NCI-H1417 treated with DMSO at 0.1 percent for 48 hours (cell line): ENCODE measurements at places on chromosomes 6 and 20.

DNA sequence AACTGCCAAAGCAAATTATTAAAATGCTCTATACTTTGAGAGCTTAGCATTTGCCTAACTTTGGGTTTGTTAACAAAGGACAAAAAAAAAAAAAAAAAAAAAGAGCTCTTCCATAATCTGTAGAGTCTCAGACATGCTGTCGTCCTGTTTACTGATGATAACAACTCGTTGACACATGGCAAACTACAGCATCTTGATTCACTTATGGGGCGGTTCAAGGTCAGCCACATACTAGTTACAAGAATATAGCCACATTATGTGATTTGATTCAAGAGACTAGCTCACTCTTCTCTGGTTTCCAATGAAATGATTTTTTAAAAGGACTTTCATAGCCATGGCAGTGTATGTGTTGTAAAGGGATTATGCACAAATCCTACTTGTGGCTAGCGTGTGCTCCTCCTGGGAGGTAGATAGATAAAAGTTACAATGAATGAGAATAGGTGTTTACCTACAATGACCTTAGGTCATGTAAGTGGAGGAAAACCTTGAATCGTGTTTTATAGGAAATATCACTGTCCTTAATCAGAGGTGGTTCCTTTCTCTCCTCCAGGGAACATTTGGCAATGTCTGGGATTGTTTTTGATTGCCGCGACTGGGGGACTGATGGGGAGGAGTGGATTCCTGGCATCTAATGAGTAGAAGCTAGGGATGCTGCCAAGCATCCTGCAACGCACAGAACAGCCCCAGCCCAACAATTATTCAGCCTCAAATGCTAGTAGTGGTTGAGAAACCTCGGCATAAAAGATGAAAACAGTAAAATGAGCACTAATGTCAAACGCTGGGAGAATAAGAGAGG, 969.2 kb upstream of the SLC35B3 start:
- no peak for DNase-seq

GRCh38 chr20:60411813-60412212, 453.6 kb downstream of the CDH26 start:
- no peak for DNase-seq

- no peak for DNase-seq
Observed at GRCh38 chr6:64477391-64477790, 841.8 kb downstream of the PHF3 start.

DNA sequence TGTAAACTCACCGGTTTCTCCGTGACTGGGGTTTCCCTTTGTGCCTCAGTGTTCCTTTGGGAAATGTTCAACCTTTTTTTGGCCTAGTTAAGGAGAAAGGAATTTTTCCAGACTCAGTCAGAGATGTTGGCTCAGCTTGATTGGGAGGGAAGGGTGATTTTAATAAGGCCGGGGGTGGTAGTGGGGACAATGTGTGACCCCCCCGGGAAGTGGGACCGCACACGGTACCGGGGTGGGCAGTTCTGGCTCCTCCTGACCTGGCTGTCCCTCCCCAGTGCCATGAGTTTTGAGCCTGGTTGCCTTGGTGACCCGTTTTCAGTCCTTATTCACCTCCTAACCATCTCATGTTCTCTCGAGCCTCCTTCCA, 132.7 kb downstream of the SNX5 start:
- DNase-seq = no peak

DNA sequence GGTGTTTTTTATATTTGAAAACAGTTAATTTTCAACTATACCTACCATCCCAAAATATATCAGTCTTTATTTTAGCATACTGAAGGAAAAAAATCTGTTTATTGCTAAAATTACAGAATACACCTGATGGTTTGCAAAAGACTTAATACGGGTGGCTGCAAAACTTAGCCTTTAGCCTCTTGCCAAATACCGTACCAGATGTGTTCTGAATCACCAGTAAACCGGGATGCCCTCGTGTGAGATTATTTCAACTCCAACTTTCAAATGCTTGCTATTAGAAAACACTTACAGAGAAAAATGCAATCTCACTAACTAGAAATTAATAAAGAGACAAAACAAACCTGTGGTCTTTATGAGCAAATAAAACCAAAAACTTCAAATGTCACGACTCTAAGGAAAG, 36.0 kb downstream of the REV3L start:
- DNase-seq = no peak

- DNase-seq = no peak
Observed at GRCh38 chr20:24948939-24949679, at the start of gene CST7. Gene CST7 (plus strand): TSS chr20:24949269. CDS start chr20:24949506, 237 bp downstream.

GRCh38 chr6:37324131-37325033, 29.4 kb upstream of the RNF8 start:
- no peak for DNase-seq

GRCh38 chr6:11538052-11538818, 686 bp downstream of the TMEM170B start:
- no peak for DNase-seq

DNA sequence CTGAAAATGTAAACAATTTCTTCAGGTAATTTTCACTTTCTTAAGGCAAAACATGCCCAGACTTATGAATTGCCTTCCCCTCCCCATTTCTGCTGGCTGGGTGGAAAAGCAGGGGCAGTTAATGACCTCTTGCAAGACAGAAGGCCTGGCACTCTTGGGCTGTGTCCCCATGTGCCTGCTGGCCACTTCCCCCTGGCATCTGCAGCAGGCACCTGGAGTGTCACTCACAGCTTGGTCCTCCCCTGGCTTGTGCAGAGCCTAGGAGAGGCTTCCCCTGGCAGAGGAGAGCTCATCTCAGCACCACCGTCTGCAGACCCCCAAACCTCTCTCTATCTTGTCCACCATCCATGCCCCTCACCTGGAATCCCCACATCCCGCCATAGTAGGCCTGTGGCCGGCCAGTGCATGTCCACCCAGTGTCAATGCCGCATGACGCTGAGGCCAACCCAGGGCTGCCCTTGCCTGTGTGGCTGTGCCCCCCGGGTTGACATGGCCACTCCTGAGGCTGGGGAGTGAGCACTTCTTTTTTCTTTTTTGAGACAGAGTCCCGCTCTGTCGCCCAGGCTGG, 83.5 kb upstream of the SLC22A23 start:
- DNase-seq = no peak

DNA sequence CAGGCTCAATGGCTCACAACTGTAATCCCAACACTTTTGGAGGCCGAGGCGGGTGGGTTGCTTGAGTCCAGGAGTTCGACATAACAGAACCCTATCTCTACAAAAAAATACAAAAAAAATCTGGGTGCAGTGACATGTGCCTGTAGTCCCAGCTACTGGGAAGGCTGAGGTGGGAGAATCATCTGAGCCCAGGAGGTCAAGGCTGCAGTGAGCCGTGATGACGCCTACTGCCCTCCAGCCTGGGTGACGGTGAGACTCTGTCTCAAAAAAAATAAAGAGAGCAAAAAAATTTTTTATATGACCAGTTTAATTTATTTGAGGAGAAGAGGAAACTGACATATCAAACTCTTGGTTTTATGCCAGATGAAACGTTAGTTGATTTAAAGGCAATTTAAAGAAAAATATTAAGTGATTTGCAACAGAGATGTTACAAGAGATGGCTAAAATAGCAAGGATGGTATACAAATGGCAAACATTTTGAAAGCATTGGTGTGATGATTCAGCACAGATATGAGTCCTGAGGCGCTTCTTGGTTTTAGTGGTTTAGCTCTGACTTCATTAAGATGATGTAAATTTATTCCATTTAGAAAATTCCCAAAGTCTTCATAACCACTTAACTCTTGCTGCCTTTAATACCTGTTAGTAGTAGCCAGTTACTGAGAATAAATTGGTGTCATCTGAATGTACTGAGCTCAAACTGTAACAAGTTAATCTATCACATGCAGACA, 17.7 kb downstream of the GTF2H5 start:
- no peak for DNase-seq

GRCh38 chr6:110472739-110473138, 3.7 kb downstream of the SLC22A16 start:
- no peak for DNase-seq

DNA sequence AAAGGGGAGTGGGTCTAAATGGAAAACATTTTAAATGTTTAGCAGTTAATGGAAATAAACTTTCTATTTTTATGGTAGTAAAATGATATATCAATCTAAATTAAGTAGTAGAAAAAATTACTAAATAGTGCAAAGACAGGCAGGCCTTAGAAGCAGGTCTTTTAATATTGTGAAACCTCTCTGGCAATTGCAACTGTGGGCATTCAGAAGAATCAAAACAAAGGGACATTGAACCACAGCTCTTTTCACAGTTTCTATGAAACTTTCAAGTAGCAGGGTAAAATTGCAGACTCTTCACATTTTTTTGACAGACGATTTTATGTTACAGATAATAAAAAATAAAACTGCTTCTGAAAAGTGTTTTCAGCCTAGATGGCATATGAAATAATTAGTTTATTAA, 533.7 kb downstream of the BCKDHB start:
- no peak for DNase-seq

DNA sequence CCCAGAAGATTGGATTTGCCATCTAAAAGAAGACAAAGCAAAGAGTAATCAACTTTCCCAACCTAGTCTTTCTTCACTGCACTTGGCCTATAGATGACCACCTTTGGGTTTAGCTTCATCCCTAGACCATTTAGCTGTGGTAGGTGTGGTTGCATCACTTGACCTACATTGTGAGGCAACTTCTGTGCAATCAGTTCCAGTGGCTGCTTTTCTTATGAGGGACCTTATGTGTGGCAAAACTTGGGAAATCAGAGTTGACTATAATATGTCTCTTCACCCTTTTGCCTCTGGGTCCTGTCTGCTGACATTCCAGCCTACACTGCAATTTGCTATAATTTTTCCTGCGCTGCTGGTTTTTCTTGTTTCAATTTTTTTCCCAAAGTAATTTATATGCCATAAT, 55.2 kb downstream of the PRDM13 start:
- no peak for DNase-seq

GRCh38 chr6:100622907-100623692, 158.4 kb upstream of the SIM1 start:
- DNase-seq = no peak

GRCh38 chr20:16346956-16347355, 226.3 kb downstream of the KIF16B start:
- DNase-seq = no peak

- no peak for DNase-seq
Observed at GRCh38 chr20:1817577-1818211, 77.5 kb upstream of the SIRPA start.

DNA sequence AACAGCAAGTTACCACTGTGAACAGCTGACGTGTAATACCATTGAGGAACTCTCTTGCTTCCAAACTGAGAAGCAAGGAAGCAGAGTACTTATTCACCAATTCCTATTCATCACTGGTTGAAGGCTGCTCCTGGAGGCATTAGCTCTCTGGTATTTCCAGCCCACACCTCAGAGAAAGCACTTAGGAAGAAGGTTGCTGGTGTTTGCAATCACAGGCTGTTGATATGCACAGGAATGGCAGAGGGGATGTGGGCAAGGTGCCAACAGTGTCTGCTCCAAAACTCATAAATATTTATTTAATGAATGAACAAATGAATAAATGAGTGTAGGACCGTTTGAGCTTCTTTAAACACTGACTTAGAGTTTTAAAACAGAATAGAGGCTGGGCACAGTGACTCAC, 6.9 kb upstream of the RRBP1 start:
- no peak for DNase-seq

GRCh38 chr6:47200536-47201334, 109.0 kb downstream of the TNFRSF21 start:
- no peak for DNase-seq
